ENCODE measurements at places on chromosomes 7 and 10.

GRCh38 chr7:34747176-34747781, 89.3 kb downstream of the NPSR1 start:
- no peak for DNase-seq

- no peak for DNase-seq
These were observed 59.3 kb downstream of the BMPER start for GRCh38 chr7:33964417-33965182.

GRCh38 chr7:20164425-20165145, 52.6 kb downstream of the MACC1 start:
- no peak for DNase-seq

- DNase-seq = no peak
These were observed 146.1 kb upstream of the TCF7L2 start for GRCh38 chr10:112803961-112804401.

DNA sequence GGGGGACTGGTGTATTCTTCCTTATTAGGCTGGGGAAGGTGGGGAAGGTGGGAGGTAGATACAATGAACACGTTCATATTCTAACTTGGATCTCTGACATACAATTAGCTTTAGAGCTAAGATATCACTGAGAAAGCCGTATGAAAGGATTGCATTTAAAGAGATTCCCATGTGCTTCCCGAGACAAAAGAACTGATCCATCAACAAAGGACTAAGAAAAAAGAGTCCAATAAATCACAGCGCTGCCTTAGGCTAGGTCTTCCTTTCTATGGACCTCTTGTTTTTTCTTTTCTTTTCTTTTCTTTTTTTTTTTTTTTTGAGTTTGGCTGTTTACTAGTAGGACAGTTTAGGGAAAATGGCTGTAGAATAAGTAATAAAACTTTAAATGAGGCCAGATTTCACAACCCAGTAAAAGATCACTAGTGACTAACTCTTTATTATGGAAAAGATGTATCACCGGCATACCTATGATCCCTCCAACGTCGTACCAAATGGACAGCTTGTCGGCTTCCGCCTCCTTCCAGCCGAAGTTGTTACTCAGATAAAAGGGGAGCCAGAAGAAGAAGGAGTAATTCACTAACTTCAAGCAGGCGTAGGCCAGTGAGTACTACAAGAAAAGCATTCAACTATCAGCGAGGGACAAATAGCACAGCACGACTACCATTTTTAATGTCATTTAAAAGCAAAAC, 50.0 kb downstream of the SLC37A3 start:
- no peak for DNase-seq

- no peak for DNase-seq
These were observed 88.0 kb downstream of the OR13A1 start for GRCh38 chr10:45227456-45227855.

Measured in HEK293T (cell line).